ENCODE measurements at places on chromosomes 7 and 10.
A peak's percentile ranks its signal among the peaks of the same experiment; 100 is the strongest.

DNA sequence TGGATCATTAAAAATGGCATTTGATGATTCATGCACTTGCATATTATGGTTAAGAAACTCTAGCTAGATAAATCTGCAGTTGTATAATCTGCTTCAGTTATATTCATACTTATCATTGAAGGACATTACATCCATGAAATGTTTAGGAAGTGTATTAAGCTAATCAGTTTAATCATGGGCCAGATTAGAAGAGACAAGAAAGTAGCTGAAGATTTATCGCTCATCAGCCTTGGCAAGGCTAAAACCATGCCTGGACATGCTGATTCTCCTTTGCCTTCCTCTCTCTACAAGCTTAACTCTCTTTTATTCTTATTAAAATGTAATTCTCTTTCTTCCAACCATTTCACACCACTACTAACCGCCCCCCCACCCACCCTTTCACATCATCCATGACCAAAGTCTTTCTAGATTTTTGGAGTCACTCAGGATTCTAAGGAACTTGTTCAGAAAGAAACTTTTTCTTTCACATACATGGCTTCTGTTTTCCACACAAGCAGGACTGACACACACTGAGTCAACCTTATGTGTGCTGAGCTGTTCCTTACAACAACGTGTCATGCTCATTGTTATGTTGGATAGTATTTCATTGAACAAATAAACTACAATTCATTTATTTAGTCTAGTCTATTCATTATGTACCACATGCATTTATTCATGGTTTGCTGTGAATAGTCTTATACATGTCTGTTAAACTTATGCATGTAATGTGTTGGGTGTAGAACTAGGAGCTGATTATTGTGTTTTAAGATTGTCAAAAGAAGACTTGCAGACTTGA is 227.3 kb upstream of the SP8 start:
- DNase-seq: no peak

DNA sequence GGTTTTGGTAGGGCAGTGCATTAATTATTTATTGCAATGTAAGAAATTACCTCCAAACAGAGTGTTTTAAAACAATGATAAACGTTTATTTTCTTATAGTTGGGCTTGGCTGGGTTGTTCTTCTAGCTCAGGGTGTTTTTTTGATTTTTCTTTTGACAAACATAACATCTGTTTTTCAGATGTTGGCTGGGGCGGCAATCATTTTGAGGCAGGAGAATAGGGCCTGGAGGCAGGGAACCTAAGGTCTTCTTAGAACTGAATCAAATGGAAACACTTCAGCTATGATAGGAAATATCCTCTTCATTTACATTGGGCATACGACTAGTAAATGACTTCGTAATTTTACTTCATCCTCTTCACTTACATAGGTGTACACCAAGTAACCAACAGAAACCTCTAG is 47.4 kb upstream of the NAMPT start:
- no peak for DNase-seq

DNA sequence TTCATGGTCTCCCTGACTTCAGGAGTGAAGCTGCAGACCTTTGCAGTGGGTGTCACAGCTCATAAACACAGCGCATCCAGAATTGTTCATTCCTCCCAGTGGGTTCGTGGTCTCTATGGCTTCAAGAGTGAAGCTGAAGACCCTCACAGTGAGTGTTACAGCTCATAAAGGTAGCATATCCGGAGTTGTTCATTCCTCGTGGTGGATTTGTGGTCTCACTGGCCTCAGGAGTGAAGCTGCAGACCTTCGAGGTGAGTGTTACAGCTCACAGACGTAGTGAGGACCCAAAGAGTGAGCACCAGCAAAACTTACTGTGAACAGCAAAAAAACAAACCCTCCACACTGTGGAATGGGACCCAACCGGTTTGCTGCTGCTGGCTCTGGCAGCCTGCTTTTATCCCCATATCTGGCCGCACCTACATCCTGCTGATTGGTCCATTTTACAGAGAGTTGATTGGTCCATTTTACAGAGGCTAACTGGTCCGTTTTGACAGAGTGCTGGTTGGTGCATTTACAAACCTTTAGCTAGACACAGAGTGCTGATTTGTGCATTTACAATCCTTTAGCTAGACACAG is 308.8 kb downstream of the PTPRN2 start:
- DNase-seq: no peak

DNA sequence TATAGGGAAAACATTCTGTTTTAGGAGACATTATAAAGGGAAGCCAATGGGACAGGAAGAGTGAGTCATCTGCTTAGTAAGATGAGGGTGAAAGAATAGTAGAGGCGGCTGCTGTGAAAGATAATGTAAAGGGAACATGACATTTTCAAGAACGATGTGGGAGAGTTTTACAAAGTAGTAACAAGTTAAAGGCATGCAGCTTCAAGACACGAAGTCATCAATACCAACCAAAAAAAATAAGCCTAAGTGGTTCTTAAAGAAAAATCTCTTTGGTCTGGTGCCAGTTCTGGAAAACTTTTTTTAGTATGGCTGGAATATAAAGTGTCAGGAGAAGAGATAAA is 6.1 kb downstream of the GSTO1 start:
- DNase-seq: no peak

- peak; percentile 23 for DNase-seq
Observed at GRCh38 chr10:77173615-77174461, 463.8 kb downstream of the KCNMA1 start.
